ENCODE measurements at places on chromosomes 6 and 20. TPM values are rescaled to one million over a fixed set of nuclear protein-coding genes. Genes with fewer than 3 reads are reported as not detected.

Gene TRIM10
- 0.90 TPM for polyA plus RNA-seq

Gene DSE
- polyA plus RNA-seq = 0.95 TPM

Gene MEI4
- polyA plus RNA-seq = not detected

Gene EMILIN3
- 0.01 TPM for polyA plus RNA-seq

Gene KCNK16
- not detected for polyA plus RNA-seq
